ENCODE measurements at places on chromosomes 11 and 22. TPM values are rescaled to one million over a fixed set of nuclear protein-coding genes. Genes with fewer than 3 reads are reported as not detected.

DNA sequence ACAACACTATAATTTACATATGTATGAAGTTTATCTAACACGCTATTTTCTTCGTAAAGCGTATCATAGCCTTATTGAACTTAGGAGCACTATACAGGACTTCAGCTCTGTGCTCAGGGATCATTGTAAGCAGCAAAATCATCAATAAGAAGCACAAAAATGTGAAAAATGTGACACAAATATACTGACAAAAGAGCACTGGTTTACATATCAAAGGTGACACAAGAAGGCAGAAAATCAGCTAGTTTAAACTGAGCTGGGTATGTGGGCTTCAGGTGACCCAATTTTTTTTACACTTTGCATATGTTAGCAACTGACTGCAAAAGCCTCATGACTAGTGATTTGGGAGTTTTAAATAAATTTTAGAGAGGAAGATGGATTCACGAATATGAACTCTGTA is 215.2 kb upstream of the CHORDC1 start:
- DNase-seq: no peak

- no peak for DNase-seq
Measured at GRCh38 chr11:73680687-73681086, 34.3 kb downstream of the PLEKHB1 start.

DNA sequence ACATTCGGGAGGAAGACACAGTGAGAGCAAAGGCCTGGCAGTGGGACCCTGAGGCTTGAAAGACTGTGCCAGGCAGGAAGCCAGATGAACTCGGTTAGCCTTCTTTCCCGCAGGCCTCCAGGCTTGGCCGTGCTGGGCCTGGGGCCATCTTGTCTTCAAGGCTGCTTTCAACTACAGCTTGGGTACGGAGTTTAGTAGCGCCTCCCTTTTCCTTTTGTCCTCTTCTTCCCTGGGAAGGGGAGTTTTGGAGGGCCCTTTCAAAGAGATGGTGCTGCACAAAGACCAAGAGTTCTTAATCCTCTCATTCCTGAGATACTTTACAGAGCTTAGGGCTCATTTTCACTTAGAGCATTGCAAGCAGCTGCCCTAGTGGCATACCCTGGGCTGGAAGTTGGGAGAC is 87.5 kb downstream of the TP53I11 start:
- no peak for DNase-seq

GRCh38 chr11:67370351-67371076 is 2.9 kb downstream of the CLCF1 start:
- no peak for DNase-seq

- no peak for DNase-seq
Measured at GRCh38 chr11:131297441-131297840, 73.0 kb upstream of the NTM start.

The TPH1 gene
- total RNA-seq: 0.07 TPM

All from epithelial cell of proximal tubule (primary cell).